ENCODE measurements at places on chromosomes 4 and X. TPM values are rescaled to one million over a fixed set of nuclear protein-coding genes. Genes with fewer than 3 reads are reported as not detected.
A peak's percentile ranks its signal among the peaks of the same experiment; 100 is the strongest.

DNA sequence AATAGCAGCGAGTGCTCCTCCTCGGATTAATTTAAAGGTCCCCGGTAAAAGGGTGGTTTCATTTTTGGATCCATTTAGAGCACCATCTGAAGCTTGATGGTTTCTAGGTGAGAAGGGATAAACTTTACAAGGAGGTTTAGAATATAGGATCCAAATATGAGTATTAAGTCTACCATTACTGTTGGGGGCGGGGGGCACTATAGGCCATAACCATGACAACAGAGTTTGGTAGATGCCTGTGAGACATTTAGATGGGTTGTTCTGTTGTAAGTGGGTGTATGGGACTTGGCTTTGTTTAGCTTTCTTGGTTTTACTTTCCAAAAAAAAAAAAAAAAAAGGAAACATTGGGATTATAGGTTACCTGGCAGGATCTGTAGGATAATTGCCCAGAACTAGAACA, 92.7 kb downstream of the TENT5D start:
- DNase-seq, result no peak

DNA sequence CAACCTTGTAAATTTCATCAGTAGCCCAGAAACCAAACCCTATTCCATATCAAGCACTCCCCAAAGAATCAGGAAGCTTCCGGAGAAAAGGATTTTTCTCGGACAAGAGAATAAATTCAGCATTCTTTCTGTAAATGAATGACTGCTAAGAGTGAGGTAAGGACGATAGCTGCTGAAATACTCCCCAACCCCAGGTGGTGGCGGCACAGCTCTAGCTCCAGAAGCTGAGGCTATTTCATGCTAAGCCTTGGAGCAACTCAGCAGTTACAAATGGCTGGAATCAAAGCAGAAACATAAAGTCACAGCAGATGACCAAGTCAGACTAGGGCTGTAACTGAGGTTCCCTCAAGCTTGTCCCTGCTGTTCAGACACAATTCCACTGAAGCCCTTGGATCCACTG, 13.9 kb upstream of the PCDH19 start:
- DNase-seq, result no peak

- no peak for DNase-seq
These were observed 33.9 kb downstream of the AFF2 start for GRCh38 chrX:148534291-148534690.

The AMER1 gene
- not detected for polyA plus RNA-seq

DNA sequence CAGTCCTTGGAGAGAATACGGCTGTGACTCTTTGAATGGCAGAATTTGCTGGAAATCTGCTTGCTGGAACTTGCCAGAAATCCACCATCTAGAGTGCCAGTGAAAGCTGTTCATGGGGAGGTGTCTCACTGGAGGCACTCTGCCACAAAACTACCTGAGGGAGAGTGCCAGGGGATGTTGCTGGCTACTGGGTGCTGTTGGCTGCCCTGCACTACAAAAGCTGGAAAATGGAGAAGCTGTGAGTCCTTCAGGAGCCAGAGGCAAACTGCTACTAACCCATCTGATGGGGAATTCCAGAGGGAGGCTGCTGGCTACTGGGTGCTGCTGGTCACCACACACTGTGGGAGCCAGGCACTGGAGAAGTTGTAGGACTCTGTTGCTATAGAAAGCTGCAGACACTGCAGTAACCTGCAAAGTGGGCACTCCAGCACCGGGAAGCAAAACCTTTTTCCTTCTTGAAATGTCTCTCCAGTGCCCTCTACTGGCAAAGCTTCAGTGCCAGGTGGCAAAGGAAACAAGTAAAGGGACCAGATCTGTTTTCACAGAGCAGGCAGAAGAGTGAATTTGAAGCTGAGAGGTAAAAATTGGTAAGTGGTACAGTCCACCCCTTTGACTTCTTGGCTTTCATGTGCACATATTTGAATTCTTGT, 47.8 kb upstream of the HSD17B10 start:
- DNase-seq, result peak; percentile 9

DNA sequence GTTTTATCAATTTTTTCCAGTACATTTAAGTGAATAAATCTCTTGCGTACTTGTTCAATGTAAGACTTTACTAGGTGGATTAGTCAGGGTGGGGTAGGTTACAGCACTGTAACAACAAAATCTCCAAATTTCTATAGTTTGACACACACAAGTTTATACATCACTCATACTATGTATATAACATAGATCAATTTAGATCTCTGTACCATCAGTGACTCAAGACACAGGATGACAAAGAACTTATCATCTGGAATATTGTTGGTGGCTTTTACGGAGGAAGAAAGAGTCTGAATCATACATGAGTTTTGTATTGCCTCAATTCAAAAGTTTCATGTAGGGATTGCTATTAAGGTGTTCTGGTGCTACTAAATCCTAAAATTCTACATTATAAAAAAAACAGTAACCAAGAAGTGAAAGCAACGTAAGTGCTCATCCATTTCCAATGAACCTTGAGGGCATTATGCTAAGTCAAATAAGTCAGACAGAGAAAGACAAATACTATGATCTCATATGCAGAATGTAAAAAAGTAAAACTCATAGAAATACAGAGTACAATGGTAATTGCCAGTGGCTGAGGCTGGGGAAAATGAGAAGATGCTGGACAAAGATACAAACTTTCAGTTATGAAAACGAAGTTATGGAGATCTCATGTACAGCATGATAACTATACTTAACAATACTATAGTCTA, 98.0 kb upstream of the DKK2 start:
- no peak for DNase-seq

The AFAP1 gene
- polyA plus RNA-seq, result 35.0 TPM

DNA sequence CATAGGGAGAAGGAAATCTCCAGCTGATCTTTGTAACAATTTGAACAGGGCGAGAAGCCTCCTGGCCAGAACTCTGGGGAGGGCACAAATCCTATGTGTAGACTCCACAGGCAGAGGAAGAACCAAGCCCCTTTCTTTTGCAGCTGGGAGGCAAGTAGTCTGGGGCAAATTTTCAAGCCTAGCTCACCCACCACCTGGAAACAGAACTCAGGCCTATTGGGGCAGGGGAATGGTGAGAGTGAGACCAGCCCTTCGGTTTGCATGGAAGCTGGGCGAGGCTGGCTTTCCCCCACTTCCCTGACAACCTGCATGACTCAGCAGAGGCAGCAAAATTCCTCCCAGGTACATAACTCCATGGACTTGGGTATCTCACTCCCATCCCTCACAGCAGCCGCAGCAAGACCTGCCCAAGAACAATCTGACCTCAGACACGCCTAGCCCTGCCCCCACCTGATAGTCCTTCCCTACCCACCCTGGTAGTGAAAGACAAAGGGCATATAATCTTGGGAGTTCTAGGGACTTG, 138.2 kb downstream of the EMCN start:
- no peak for DNase-seq

DNA sequence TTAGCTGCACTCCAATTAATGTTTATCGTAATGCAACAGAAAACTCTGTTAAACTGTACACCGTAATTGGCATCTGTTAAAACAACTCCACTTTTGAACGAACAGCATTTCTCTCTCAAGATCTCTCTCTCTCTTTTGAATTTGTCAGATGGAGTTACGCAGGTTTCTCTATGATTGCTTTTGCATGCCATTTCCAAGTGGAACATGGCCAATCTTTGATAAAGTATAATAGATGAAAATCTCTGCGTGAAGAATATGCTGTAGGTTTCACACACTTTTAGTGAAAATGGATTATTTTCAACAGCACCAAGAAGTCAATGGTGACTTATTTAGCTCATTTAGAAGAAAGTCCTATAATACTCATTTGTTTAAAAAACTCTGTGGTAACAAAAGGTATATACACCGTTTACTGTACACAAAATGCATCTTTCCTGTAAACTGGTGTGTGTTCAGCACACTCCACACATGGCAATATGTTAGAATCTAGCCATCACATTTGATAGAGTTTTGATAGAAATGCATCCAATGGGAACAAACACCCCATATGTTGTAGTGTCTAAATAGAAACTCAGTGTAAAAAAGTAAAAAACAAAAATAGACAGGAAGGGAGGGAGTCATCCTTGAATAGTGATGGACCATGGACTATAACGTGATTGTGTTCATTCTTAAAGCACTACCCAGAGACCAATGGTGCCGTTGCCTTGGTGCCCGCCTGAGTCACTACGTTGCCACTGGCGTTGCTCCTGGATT, 5.8 kb upstream of the FGFBP2 start:
- no peak for DNase-seq

DNA sequence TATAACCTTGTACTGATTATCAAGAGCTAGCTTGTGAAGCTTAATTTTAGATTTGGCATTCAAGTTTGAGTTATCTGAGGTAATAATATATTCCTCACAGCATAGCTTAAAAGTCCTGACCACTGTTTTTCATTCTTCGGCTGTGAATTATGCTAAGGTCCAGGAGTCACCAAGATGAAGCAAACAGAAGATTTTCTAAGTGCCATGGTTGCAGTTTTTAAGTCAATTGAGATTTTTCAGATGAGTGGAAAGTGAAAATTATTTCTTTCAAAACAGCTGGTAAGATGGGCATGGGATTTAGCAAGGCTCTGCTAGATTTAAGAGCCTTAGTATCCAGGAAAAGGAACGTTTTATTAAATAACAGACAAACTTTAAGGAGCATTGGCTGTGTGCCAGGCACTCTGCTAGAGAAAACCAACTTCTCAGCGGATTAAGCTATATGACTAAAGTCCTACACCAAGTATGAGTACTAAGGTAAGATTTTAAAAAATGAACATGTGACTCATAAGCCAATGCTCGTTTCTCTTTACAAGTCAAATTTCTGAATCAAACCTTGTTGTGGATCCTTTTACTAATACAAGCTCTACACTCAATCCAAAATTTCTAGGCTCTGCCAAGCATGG, 149.9 kb upstream of the IL15 start:
- DNase-seq, result no peak

GRCh38 chr4:185137233-185137925, 5.7 kb upstream of the SLC25A4 start:
- no peak for DNase-seq

GRCh38 chr4:20505927-20506326, 194.3 kb upstream of the PACRGL start:
- DNase-seq, result no peak

The MSANTD1 gene
- 1.0 TPM for polyA plus RNA-seq

GRCh38 chr4:143539670-143540023, 26.1 kb downstream of the SMARCA5 start:
- no peak for DNase-seq

- peak; percentile 30 for DNase-seq
These were observed 58.8 kb downstream of the RHOH start for GRCh38 chr4:40255393-40256281.

The CWH43 gene
- not detected for polyA plus RNA-seq

GRCh38 chr4:2935762-2936743, 27.2 kb downstream of the NOP14 start:
- no peak for DNase-seq

The GNRHR gene
- polyA plus RNA-seq, result 0.54 TPM

DNA sequence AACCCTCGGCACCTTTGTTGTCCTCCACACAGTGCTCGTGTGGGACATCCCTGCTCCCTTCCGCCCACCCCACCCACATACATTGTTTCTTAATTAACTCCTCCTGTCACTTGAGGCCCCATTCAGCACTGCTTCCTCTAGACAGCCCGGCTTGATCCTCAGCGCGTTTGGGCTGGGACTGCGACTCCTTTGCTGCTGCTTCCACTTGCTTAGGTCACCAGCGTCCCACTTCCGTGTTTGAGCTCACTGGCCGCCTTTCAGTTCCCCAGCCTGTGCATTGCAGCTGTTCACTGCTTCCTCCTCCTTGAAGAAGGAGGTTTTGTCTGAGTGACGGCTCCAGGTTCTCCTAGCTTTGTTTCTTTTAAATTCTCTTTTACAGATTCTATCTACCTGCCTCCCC, 16.1 kb downstream of the RNF4 start:
- DNase-seq, result peak; percentile 64

The POLN gene
- 1.7 TPM for polyA plus RNA-seq

- DNase-seq, result no peak
These were observed 2.3 kb downstream of the ATP2B3 start for GRCh38 chrX:153519569-153520286.

DNA sequence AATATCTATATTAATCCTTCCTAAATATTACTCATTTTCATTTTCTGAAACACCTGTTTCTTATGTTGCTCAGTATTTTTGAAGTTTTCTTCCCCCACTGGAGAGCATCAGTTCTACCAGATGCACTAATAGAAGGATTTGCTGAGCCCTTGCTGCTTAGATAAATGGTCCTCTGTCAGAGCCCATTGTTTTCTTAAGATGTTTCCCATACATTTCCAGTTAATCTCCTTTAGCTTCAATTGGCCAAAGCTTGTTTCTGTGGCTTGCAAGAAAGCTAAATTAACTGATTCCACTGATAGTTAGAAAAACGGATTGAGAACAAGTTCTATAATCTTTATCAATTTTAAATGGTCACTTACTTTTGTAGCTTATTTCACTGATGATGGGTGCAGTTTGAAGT, 1425.5 kb downstream of the PCDH18 start:
- no peak for DNase-seq

- DNase-seq, result no peak
These were observed 605.2 kb downstream of the KLHL13 start for GRCh38 chrX:117511379-117511778.

GRCh38 chr4:122047456-122048425, 95.9 kb upstream of the TRPC3 start:
- no peak for DNase-seq

The TXK gene
- polyA plus RNA-seq, result 0.87 TPM

- DNase-seq, result no peak
These were observed 41.7 kb upstream of the NKX1-1 start for GRCh38 chr4:1447676-1448588.

DNA sequence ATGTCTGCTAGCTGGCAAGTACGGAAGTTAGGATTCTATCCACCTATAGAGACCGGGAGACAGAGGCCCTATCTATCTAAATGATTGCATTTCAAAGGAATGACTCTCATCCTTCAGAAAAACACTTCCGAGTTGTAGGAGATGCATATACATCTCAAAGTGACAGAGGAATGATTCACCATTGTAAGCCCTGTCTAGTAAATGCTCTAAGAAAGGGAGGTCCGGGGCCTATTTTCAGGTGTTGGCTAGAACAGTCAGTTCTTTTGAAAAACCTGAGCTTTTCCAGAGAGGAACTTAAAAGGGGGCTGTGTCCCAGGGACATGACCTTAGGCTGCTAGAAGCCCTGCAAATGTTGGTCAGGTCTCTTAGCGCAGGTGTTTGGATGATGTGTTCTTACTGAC, 262.9 kb upstream of the IL1RAPL1 start:
- DNase-seq, result no peak

- no peak for DNase-seq
These were observed 1682.3 kb upstream of the TENM3 start for GRCh38 chr4:180560896-180561295.
